Stimulated activated CD4-positive, alpha-beta T cell treated with anti-CD3 and anti-CD28 coated beads, Interleukin-2, amount 100 ng/mL, for 24 hours (primary cell): ENCODE measurements at places on chromosomes 16 and 17.

GRCh38 chr16:81487301-81487720, 42.7 kb downstream of the CMIP start:
- DNase-seq, result no peak

DNA sequence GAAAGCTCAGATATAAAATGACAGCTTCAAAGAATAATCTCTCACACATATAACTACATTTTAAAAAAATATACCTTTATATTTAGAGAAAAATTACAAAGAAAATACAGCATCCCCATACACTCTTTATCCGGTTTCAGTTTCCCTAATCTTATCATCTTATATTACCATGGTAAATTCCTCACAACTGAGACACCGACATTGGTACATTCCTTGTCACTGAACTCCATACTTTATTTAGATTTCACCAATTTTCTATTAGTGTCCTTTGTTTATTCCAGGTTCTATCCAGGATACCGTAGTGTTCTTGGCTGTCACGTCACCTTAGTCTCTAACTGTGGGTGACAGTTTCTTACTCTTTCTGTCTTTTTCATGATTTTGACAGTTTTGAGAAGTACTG, 22.0 kb upstream of the ABCA10 start:
- DNase-seq, result no peak

DNA sequence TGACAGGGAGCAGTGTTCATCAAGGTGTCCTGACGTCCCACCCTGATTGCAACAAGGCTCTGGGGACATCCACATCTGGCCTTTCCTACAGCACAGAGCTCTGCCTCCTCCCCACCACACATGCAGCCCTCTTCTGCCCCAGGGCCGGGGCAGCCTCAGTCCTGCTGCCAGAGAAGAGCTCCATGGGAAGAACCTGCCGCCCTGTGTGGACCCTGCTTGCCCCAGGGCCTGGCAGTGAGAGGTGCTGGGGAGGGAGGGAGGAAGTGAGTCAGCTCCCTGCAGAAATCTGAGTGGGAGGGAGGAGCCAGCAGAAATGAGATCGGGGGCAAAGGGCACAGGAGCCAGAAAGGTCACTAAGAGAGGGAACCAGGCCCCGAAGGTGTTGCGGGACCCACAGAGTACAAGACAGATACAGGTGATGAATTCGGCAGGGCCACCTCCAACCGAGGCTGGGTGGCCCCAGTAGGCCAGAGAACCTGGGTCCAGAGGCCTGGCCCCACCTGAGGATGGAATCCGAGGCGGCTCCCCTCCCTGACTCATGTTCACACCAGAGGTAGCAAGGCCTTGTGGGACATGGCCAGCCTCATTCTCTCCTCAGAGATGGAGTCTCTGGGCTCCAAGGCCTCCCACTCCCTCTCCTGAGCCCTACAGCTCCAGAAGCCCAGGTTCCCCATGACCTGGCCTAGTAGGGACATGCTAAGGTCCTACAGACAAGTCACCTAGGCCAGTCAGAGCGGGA, 24.8 kb downstream of the MYO18A start:
- peak; percentile 67 for DNase-seq

- DNase-seq, result no peak
Observed at GRCh38 chr17:21679256-21680146, 12.8 kb upstream of the KCNJ18 start.

- DNase-seq, result no peak
Observed at GRCh38 chr17:73541561-73541981, 102.7 kb downstream of the SDK2 start.

DNA sequence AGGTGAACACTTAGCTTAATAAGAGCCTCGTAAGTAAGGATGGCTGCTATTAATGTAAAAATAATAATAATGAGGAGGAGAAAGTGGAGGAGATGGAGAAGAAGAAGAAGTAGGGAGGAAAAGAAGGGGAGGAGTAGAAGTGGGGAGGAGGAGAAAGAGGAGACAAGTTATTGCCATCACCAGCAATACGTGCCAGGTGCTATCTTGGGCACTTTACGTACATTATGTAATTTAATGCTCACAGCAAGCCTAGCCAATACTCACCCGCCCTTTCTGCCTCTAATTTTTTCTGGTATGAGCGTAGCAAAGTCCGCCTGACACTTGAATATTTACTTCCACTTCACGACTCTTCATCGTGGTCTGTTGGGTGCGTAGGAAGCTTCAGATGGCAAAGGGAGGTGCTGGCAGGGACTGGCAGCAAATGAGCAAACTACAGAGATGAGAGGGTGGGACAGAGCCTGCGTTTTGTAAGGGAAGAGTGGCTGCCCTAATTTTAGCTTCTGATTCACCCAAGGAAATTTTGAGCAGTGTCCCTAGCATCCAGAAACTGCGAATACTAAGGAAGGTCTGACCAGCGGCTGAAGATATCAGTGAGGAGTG, 42.1 kb upstream of the CDH13 start:
- no peak for DNase-seq
